ENCODE measurements at places on chromosomes 5 and 9.

- DNase-seq: peak; percentile 28
Observed at GRCh38 chr5:95086927-95087815, 197.7 kb downstream of the MCTP1 start.

GRCh38 chr5:103441523-103441922, 121.1 kb downstream of the NUDT12 start:
- DNase-seq: peak; percentile 8

DNA sequence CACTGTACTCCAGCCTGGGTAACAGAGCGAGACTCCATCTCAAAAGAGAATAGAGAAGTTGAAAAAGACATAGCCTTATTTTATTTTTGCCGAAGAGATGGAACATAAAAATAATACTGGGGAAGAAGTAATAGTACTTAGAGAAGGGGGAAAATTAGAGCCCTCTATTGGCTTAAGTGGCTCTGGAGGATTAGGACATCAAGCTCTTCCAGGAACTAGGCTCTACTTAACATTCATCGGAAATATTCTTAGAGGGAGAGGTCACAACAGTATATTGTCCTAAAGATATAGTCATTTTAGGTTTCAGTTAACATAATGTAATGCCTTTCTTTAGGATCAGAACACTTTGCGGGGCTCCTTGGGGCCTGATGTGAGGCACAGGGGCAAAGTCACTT, 86.0 kb upstream of the PLPP1 start:
- DNase-seq: no peak

- DNase-seq: peak; percentile 4
Observed at GRCh38 chr5:75439276-75439675, 72.2 kb downstream of the CERT1 start.

DNA sequence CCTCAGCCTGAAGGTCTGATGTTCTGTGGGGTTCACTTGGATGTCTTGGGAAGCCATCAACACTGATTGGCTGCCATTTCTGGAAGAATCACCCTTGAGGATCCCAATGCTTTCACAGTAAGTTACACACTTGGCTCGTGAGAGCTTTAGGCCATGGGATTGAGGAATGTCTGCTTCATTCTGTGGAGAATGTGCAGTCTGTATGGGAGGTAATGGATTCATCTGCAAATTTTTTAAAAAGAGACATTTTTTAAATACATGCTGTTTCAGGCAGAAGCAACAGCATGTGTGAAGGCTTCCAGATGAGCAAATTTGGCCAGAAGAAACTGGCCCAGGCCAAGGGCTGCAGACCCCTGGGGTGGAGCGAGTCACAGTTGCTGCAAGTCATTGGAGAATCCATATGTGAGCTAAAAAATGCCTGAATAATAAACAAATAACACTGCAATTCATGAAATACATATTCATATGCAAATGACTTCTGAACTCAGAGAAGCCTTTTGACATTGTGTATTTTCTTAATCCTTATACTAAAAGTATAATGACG, 146.3 kb upstream of the RASEF start:
- no peak for DNase-seq

- no peak for DNase-seq
Observed at GRCh38 chr9:13778631-13779030, 499.1 kb upstream of the MPDZ start.

GRCh38 chr5:142107036-142107735, 1.4 kb upstream of the NDFIP1 start:
- no peak for DNase-seq

- no peak for DNase-seq
Observed at GRCh38 chr5:9515436-9515835, 30.4 kb downstream of the SEMA5A start.

DNA sequence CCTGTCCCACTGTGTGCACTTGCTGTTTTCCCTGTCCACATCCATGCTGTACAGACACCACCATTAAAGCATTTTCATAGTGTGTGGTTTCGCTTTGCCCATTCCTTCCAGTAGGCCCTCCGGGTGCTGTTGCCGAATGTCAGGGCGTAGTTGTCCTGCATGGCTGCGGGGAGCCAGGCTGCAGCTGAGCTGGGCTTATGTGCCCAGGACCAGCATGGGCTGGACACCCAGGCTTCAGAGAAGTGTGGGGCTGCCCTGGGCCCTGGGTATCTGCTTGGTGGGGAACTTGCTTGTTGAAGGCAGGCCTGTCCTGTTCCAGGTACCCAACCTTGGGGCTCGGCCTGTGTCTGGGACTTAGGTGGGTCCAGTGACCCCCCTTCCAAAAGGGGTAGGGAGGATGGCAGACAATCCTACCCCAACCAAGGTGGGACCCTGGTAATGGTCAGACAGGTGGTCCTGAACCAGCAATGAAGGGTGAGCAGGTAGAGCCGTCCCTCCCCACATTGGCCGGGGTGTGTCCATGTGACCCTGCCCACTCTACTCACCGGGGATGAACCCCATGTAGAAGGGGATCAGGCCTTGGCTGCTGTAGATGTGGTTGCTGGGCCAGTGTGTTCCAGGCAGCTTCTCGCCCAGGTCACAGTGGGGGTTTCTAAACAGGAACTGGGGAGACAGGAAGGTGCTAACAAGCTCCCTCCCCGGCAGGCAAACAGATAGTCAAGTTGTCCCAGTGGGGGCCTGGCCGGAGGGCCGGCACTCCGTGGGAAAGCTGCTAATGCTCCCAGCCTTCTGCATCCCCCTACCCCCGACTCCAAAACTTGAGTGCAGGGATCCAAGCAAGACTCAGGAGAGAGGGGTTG, 2.8 kb downstream of the TUBB4B start:
- DNase-seq: peak; percentile 53

- no peak for DNase-seq
Observed at GRCh38 chr5:53063791-53064190, 45.8 kb downstream of the MOCS2 start.

DNA sequence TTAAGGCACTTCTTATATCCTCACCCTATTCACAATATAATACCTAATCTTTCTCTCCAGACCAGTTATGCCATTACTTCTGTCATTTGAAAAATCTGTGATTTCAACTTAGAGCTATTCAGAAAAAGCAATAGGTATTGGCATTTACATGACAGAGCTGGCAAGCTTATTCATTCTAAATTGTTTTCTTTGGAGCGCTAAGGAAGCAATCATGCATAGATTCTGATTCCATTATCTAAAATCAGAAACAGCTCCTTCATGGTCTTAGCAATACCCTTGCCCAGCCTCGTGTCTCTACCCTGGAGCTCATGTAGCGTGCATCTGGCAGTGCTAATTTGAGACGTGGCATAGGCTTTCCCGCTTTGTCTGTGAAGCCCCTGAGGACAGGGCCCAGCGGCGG, 4.5 kb downstream of the SLC1A1 start:
- no peak for DNase-seq

DNA sequence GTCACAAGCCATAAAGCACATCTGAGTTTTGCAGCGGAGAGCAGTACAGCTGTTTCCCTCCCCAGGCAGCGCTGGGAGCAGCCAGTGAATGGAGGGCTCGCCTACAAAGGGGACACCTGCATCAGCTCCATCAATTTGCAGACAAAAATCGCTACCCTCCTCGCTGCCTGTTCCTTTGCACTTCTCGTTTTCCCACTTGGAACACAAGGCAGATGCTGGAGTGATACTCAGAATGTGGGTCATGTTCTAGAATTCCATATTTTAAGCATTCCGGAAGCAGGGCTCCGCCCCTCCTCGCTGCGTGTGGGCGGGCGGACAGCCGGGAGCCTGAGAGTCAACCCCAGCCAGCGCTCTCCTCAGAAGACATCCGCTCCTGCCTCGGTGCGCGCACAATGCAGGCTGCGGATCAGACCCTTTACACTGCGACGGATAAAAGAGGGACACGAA, 92.1 kb downstream of the LMNB1 start:
- no peak for DNase-seq

DNA sequence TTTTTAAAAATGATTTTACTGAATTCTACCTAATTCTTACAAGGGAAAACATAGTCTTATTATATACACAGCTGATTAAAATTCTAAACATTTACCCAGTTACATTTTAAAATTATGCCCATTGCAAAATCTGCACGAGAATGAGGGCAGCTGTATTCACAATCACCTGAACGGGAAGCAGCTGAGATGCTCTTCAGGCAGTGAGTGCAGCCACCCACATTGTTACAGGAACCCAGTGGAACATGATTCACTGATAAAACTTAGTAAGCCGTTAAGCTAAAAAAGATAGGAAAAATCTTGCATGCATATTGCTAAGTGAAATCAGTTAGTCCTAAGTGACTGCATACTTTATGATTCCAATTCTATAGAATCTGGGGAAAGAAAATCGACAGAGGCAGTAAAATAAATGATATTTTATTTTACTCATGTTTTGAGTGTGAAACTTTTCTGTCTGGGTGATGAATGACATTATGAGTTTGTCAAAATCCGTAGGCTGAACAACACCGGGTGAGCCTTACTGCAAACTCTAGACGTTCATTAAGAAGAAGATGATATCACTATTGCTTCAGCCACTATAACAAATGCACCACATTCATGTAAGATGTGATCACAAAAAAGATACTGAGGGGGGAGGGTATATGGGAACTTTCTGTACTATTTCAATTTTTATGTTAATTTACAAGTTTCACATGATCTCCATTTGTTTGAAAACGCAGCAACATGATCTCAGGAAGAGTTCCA, 39.1 kb upstream of the FLT4 start:
- DNase-seq: no peak

- no peak for DNase-seq
Observed at GRCh38 chr9:131206495-131206894, 69.8 kb downstream of the FAM78A start.

DNA sequence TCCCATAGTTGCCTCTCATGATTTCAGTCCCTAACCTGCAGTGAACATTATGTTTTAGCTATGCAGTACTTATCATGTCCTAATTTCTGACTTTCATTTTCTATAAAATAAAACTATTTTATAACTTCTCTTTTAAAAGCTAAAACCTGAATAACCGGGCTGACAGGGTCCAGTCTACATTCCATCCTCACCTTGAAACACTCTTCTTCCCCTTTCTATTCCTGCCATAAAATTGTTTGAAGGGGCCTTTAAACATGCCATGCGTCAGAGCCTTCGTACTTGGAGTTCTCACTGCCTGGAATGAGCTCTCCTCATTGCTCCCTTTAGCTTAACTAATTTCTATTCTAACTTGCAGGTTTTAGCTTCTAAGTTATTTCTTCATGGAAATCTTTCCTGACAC, 143.0 kb upstream of the PRLR start:
- no peak for DNase-seq

GRCh38 chr5:123151227-123151909, 62.3 kb downstream of the PRDM6 start:
- no peak for DNase-seq

GRCh38 chr9:134144801-134145200, 8.9 kb downstream of the WDR5 start:
- no peak for DNase-seq

DNA sequence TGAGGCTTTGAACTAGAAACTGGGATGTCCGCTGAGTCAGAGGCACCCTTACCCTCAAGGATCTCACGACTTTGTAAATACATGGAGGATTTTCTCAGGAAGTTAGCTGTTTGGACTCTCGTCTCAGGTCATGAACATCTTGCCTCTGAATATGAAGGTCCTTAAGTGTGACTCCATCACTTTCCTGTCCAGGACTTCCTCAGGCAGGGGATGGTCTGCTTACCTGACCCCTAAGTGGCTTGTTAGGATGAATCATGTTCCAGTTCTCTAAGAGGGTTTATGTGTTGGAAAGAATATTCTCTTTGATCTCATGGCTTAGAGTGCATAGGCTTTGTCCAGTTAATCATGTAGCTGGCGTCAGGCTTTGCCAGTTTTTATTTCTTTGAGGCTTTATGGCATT, 511.7 kb upstream of the KLF4 start:
- DNase-seq: no peak

DNA sequence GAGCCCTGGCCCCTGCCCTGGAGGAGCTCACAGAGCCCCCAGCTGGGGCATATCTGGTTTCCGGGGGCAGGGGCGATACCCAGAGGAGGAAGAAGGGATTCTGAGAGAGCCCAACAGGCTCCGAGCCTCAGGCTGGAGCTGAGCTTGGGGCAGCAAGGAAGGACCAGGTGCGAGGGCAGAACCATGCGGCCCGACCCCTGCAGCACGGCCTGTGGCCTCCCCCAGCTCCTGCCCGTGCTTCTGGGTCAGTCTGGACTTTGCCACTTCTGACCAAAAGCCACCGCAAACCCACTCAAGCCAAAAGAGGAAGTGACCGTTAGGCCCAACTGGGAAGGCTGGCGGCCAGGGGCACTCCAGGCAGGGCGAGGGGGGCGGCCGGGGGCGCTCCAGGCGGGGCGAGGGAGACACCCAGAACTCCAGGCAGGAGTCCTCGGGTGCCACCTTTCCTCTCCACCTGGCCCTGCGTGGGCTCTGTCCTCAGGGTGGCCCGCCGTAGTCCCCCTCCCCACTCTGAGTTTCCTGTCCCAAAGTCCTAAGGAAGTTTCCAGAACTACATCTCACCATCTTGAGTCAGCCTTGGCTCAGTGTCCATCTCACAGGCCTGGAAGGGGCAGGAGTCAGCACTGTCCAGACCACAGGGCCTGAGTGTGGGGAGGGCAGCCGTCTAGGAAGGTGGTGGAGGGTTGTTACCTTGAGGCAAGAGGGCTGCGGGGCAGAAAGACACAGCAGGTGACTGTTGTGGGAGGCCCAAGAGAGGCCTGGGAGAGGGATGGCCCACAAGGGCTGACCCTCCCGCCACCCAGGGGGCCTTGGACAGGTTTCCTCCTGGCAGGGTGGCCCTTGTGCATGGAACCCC, 946 bp upstream of the LTC4S start:
- no peak for DNase-seq

DNA sequence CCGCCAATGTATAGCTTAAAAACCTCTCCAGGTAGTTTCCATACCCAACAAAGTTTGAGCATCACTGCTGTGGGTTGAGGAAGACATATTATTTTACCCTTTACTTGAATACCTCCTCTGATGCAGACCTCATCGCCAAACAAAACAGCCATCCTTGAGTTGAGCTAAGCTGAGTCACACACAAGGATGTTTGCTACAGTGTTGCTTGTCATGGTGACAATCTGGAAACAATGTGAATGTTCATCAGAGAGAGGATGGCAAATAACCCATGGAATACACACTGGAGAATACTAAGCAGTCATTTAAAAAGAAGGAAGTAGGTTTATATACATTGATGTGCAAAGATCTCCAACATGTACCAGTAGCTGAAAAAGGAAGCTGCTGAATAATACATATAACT, 41.1 kb upstream of the TCF7 start:
- DNase-seq: no peak

DNA sequence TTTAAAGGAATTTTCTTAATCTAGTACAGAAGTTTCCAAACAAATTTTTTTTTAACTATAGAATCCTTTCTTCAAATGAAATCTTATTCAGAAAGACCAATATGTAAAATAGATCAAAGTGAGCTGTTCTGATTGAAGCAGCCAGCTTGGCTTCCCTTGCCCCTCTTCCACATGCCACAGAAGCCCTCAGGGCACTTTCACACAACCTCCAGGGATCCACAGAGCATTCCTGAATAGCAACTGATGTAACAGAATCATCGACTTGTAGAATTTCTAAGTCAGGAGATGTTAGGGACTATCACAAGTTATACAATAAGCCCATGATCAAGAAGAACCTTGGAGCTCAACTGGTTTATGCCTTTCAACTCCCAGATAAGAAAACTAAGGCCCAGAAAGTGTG, 427.8 kb upstream of the C9orf72 start:
- DNase-seq: no peak

- no peak for DNase-seq
Observed at GRCh38 chr5:27240791-27241190, 202.4 kb upstream of the CDH9 start.
